WTC11 (cell line): ENCODE measurements at places on chromosomes 12 and 14.

GRCh38 chr12:111088409-111088808, 168.0 kb upstream of the MYL2 start:
- DNase-seq, result no peak

DNA sequence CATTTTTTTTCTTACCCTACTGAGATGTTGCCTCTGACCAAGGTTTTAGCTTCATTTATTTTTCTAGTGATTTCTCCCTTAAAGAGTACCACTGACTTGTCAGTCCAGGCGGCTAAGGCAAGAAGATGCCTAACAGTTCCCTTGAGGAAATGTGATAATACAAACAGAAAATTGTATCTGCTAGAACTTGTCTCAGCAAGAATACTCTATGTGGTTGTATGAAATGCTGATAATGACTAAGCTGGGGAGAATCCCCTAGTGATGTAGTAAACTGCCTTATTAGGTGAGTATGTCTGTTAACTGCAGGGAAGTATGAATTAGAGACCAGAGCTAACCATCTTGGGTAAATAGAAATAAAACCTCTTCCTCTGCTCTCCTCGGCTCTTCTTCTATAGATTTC, 6.7 kb downstream of the C12orf54 start:
- no peak for DNase-seq

GRCh38 chr12:49823951-49824350, 4.3 kb downstream of the NCKAP5L start:
- DNase-seq, result no peak

- no peak for DNase-seq
Measured at GRCh38 chr12:76555797-76556196, 3.8 kb downstream of the OSBPL8 start.

DNA sequence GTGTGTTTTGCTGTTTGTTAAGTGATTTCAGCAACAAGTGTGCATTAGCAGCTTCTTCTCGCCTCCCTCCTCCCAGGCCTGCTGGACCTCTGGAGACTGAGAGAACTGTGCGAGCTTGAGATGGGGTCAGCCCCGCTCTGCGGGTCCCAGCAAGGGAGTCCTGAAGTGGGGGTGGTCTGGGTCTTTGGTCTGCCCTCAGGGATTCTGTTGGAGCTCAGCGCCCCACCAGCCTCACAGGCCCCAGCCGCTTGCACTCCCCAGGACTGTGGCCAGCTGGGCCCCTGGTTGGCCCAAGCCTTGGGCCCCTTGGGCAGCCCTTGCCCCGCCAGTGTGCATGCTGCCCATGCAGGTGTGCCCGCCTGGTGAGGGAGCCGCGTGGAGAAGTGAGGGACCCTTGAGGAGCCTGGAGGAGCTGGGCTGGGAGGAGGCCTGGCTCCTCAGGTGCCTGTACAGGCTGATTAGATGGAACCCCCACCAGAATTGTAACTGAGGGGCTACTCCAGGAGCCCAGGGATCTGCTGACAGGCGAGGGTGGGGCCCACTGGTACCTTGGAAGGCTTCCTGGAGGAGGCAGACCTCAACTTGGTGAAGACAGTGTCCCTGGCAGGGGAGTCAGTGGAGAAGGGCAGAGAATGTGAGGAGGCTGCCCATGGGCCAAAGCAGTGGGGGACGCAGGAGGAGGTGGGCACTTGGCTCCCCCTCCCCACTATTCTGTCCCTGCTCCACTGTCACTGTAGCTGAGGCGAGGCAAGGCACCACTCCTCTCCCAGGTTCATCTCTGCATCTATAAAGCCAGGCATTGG, 56.7 kb downstream of the BEGAIN start:
- DNase-seq, result peak; percentile 9

DNA sequence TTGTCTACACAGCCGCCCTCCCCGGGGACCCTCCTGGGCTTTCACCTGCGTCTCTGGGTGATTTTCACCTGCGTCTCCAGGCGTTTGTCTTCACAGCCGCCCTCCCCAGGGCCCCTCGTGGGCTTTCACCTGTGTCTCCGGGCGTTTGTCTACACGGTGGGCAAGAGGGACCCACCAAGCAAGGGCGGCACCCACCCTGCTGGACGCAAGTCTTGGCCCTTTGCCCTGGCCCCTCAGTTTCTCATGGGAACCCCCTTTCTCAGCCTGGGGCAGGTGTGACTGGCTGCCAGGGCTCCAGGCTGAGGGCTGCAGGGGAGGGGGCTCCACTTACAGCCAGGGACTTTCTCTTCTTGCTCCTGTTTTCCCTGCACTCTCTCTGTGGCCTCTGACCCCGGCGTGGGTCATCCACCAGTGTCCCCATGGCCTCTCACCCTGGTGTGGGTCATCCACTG, 68.6 kb upstream of the GALNT9 start:
- DNase-seq, result no peak

DNA sequence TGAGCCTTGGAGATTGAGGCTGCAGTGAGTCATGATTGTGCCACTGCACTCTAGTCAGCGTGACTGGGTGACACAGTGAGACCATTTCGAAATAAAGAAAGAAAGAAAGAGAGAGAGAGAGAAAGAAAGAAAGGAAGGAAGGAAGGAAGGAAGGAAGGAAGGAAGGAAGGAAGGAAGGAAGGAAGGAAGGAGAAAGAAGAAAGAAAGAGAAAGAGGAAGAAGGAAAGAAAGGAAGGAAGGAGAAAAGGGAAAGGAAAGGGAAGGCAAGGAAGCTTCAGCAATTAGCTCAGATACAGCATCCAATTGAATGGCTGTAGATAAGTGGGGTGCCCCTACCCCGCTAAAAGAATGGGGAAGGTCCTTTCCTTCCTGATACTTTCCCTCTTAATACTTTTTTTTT, 9.5 kb upstream of the NAA30 start:
- no peak for DNase-seq

DNA sequence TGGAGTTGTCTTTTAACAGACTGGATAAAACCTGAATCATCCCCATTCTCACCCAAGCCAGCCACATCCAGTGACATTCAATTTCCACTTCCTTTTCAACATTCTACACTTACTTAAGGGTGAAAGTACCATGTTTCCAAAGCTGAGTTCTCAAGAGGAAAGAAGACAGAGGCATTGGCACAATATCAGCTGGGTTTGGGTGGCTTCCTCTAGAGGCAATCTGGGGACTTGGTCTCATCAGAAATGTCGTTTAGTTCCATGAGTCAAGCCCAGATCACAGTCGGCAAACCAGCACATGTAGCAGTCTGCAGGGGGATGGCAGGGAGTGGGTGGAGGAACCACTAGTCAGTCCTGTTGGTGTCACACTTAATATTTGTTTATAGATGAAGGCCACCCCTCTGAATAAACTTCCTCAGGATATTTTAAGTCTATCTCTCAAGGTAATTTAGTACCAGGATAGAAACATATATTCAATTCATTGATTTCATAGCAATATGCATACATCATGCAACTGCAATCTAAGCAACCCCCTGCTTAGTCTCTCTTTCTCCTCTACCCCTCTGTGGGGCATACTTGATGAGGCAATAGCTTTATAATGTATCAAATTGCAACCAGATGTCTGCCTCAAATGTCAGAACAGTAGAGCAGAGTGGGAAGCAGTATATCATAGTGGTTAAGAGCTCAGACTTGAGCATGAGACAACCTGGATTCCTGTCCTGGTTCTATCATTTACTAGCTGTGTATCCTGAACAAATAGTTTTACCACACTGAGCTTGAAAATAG, 3.0 kb downstream of the SRRM4 start:
- no peak for DNase-seq

DNA sequence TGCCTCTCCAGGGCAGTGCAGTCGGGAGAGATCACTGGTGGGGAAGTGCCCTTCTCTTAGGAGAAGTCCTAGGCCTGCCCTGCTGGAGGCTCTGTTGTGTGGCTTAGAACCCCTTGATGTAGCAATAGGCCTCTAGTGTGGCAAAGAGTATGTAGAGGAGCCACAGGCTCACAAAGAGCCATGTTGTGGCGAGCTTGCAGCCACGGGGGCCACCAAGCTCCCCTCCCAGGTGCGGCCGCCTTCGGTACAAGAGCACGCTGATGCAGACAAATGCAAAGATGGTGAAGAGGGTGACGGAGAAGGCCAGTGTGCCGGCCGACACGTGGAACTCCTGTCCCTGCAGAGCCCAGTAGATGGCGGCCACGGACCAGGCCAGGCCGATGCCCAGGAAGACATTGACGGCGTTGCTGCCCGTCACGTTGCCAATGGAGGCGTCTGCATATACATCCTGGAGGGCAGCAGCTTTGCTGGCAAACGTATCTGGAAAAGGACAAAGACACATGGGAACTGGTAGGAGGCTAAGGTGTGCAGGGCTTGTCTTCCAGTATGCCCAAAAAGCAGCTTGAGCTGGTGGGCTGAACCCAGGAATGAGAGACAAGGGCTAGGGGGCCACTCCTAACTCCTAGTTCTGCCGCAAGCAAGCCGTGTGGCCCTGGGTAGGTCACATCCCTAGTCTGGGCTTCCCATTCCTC, 142.8 kb downstream of the SLC8A3 start:
- peak; percentile 81 for DNase-seq

DNA sequence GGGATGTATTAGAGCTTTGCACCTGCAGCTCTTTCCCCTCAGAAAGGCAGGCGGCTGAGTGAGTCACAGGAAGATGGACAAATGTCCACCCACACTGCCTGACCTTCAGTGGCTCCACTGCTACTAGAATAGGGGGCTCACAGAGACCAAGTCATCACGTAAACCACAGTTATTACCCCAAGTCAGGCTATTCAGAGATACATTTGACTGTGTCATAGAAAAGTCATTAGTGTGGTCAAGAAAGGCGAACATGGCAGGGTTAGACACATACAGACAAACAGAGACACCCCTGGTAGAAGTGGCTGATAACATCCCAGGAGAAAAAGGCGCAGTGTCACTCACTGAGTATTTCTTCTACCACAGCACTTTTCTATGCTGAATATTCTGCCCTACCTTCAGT, 36.0 kb downstream of the GCH1 start:
- DNase-seq, result no peak

- DNase-seq, result no peak
Measured at GRCh38 chr12:18345021-18345735, 83.9 kb downstream of the PIK3C2G start.

GRCh38 chr14:31590206-31590605, 29.0 kb downstream of the NUBPL start:
- DNase-seq, result no peak

- no peak for DNase-seq
Measured at GRCh38 chr12:10618338-10618987, 5.1 kb upstream of the MAGOHB start.

GRCh38 chr14:94474581-94475031, 1.4 kb downstream of the SERPINA9 start:
- no peak for DNase-seq
